Activated T-helper 1 cell treated with anti-CD3 and anti-CD28 coated beads, Interleukin-2, amount 50 U/mL, for 16 hours (primary cell): ENCODE measurements at places on chromosomes 6 and 20.

- DNase-seq: no peak
These were observed 33.4 kb downstream of the LRRC1 start for GRCh38 chr6:53828215-53828614.

DNA sequence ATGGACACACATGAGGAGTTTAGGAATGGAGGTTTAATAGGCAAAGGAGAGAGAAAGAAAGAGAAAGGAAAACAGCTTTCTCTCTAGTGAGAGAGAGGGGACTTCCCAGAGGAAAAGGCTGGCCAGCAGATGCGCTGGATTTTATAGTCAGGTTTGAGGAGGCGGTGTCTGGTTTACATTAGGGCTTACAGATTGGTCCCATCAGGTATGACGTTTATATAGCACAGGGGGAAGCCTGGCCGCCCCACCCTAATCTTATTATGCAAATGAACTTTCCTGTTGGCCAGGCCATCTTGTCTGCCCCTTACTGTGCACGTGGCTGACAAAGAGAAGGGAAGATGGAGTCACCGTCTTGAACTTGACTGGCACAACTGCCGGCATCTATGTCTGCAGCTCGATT lies 86.6 kb upstream of the QKI start:
- no peak for DNase-seq

DNA sequence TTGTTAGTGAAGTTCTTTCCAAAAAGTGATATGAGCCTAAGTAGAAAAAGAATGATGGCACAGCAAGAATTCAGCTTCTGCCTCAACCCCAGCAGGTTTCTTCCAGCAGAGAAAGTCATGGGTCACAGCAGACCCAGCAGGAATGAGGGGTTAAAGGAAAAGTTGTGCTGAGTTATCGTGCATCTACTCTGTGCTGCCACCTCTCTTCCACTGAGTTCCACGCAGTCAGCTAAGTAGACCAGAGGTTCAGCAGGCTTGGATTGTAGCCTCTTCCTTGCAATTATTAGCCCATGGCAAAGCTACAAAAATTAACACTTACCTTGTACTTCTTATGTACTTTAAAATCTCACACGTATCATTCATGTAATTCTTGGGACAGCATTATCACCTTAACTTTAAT lies 510.8 kb downstream of the PTPRT start:
- no peak for DNase-seq

GRCh38 chr6:137025786-137026730 lies 18.7 kb downstream of the IL20RA start:
- DNase-seq: no peak

GRCh38 chr20:51802170-51802751 lies at the start of gene SALL4:
Gene SALL4 (minus strand): TSS chr20:51802521. CDS start chr20:51802408, 113 bp downstream.
- no peak for DNase-seq

DNA sequence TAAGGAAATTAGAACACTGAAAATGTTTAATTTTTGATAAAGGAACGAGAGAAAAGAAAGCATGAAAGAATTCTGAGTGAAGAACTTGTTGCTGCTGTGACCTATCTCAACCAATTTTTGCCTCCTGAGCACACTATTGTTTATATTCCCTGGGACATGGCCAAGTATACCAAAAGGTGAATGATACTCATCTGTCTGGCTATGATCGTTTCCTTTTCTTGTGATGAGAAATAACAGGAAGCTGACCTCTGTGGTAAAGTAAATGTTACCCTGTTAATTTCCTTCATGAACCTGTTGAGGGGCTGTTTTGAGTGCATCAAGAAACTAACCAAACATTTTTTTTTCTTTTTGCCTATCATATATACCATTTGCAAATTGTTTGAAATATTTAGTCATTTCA lies 69.1 kb downstream of the FIG4 start:
- no peak for DNase-seq

- no peak for DNase-seq
These were observed 71.3 kb upstream of the MCHR2 start for GRCh38 chr6:100065348-100065747.

- no peak for DNase-seq
These were observed 95.0 kb downstream of the ATRN start for GRCh38 chr20:3565851-3566250.

- no peak for DNase-seq
These were observed 163.3 kb upstream of the HCRTR2 start for GRCh38 chr6:55011034-55011433.

- no peak for DNase-seq
These were observed 53.9 kb downstream of the PXDC1 start for GRCh38 chr6:3697609-3698008.

GRCh38 chr20:23586735-23587525 lies 18.6 kb upstream of the CST9L start:
- no peak for DNase-seq

- no peak for DNase-seq
These were observed 383.4 kb downstream of the GRIK2 start for GRCh38 chr6:101776919-101777350.

DNA sequence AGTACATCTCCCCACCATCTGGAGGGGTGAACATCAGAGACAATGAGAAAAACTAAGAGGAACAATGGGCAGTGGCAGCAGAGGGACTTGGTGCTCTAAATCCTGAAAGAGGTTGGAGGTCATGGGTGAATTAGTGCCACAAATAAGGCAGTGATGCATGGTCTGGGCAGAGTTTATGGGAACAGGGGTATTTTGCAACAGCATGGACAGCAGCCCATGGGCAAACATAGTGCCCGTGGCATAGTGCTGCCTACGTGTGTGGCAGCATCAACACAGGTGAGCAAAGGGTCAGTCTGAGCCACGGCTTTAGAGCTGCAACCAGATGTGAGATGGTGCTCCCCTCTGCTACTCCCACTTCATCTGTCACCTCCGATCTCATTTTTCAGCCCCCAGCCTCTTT lies 459.1 kb upstream of the CITED2 start:
- DNase-seq: no peak

DNA sequence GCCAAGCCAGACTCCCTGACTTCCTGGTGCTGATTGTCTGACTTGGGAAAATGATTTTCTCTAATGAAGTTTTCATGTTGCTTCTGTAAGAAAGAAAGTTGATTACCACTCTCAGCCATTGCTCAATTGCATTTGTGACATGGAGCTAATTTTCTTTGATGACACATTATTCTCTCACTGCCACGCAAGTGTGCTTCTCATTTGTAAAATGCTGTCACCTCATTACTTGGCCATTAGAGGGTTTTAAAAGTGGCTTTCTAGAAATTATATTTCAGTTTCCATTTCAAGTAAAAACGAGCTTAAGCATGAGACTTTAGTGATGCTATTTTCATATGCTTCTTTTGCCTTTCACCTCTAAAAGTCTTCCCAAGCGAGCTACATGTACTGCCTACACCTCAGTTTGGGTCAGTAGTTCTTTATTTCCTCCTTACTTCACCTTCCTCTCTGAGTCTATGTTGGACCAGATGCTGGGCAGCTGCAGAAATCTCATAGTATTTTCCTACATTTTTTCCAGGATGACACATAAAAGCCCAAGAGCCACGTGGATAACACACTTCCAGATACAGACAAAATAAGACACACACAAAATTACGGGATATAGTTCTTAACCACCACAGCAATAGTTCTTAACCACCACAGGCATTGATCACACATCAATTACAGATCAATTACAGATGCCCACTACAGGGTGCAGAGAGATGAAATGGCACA lies 6.3 kb upstream of the FAM210B start:
- no peak for DNase-seq

- DNase-seq: no peak
These were observed 575 bp upstream of the MICAL1 start for GRCh38 chr6:109456111-109456583.

DNA sequence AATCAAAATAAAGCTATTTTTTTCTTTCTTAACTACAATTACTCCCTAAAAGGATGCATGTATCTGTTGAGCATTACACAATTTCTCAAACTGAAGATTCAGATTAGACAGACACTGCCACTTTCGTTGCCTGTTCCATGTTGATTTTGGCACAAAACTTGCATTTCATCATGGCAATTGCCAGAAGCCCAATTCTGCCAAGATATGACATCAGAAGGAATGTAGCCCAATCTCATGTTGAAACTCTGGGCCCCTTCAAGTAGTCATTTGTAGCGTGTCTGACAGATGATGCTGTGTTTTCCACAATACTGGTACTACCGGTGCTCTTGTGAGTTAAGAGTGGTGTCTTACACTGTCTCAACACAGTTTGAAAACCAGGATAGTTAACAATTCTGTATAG lies 705.4 kb downstream of the PTPRT start:
- no peak for DNase-seq

GRCh38 chr20:62143081-62143956 lies at the start of the genes PSMA7 and SS18L1:
Gene PSMA7 (minus strand): TSS chr20:62143394. CDS start chr20:62143303, 91 bp downstream.
Gene SS18L1 (plus strand): TSS chr20:62143769. CDS start chr20:62143821, 52 bp downstream.
- peak; percentile 67 for DNase-seq

DNA sequence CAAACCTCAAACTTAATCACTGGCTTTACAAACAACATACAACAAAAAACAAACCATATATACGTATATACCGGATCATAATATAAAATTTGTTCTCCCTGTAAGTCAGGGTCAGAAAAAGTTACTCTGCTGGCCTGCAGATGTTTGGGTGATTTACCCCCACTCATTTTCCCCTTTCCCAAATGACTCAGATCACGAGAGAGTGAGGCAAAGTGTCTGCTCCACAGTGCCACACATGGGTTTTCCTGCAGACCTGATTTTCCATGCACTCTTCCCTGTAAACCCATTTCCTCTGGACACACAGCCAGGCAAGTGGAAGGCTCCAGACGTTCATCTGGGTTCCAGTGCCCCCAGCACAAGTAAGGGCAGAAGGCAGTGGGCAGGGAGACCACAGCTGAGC lies 23.5 kb downstream of the GFOD1 start:
- DNase-seq: no peak

DNA sequence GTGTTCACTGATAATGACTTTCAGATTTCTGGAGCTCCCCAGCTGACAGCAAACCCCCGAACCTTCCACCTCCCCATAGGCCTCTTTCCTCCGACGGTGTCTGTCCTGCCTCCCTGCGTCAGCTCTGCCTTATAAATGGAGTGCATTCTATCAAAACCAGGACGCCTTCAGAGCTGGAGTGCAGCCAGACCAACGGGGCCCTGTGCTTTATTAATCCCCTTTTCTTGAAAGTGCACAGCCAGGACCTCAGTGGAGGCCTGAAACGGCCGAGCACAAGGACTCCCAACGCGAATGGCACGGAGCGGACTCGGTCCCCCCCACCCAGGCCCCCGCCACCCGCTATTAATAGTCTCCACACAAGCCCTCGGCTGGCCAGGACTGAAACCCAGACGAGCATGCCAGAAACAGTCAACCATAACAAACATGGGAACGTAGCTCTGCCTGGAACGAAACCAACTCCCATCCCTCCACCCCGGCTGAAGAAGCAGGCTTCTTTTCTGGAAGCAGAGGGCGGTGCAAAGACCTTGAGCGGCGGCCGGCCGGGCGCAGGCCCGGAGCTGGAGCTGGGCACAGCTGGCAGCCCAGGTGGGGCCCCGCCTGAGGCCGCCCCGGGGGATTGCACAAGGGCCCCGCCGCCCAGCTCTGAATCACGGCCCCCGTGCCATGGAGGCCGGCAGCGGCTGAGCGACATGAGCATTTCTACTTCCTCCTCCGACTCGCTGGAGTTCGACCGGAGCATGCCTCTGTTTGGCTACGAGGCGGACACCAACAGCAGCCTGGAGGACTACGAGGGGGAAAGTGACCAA lies 42.3 kb upstream of the NAA20 start:
- no peak for DNase-seq

DNA sequence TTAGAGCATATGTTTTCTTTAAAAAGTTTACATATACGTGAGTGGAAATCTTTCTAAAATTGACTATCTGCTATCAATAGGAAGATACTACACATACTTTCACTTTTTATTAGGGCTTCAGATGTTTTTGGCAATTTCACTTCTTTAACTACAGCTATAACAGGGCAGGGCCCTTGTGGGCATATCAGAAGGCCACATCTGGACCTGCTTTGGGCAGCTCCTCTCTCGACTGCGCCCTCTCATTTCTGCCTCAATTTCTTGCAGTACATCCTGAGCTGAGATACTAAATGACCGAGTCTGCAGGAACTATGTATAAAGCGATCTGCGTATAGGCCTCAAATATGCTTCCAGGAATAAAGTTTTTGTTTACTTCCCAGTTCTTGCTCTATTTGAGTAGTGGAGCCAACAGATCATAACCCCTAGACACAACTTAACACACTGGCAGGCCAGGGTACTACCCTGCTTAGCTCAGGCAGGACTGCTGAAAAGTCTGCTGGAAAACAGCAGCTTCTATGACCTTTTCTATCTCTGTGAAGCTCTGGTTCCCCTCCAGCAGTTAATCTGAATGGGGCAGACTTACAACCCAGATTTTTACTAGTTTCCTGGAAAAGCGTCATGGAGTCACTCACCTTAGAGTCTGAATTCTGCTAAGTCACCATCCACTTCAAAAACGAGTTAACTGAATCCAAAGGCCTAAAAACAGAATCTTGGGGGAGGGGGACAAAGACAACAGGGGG lies 12.7 kb downstream of the GCLC start:
- DNase-seq: no peak

- no peak for DNase-seq
These were observed 111.4 kb downstream of the ATP9A start for GRCh38 chr20:51656726-51657260.

DNA sequence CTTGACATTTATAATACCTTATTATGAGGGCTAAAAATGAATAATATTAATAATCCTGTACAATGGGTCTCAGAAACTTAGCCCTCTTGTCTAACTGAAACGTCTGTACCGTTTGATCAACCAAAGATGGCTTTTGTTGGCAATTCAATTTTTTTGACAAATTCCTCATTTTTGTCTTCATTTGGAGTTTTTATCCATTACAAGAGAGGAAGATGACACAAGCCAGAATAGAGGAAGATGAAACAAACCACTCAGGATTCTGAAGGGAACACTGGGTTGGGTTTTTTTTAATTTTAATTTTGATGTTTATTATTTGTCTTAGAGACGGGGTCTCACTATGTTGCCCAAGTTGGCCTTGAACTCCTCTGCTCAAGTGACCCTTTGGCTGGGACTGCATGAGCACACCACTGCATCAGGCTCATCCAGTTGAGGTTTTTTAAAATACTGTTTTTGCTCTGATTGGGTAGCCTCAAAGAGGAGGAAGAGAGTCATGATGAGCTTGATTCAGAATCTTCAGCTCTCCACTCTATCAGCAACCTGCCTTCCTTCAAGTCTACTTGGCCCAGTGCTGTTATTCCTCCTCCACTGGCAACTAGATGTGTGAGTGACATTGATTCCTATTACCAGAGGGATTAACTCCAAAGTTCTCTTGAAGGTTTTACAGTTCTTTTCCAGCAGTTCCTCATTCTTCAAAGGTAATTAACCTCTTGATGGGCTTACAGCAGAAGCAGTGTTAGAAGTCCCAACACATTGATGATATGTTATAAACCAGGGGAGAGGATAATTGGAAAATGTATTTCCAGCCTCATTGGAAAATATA lies 71.3 kb downstream of the ATXN1 start:
- DNase-seq: no peak
